Occipital lobe (tissue), 3 donors: ENCODE measurements at places on chromosomes 1 and 21. TPM values are rescaled to one million over a fixed set of nuclear protein-coding genes. Genes with fewer than 3 reads are reported as not detected.

DNA sequence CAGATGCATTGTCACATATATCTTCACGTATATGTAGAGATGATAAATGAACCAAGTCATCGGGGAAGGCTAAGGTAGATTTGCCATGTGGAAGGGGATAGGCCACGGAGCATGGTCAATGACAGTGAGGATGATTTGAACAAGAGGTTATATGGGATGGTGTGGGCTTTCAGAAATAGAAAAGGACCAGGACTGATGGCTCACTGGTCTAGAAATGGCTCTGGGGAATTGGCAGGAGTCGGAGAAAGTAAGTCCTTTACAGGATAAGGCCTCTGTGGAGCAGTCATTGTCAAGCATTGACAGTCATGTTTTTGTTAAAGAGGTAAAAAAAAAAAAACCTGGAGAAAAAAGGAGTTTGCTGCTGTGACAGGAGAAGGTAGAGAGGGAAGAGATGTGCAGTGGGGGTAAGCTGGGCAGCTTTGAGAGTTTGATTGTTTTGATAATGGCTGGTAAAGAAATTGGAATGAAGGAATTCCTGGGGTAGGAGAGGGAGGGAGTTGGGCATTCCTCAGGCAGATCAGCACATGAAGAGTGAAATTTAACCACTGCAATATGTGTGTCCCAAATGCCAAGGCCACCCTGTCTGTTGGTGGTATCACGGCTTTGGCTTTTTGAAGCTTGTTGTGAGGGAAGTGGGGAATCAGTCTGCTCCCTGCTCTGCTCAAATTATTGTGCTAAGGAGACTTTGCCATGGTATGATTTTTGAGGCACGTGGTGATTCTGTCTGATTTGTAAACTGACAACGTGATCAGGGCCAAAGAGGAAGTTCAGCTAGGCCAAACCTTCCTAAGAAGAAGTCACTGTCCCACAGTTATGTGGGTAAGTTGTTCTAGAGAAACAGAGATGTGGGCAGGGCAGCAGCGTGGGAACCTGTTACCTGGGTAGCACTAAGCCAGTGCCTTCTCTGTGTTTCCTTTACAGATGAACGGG is 26.0 kb downstream of the MACF1 start:
- DNase-seq: no peak

GRCh38 chr1:91791103-91791502 is 94.8 kb downstream of the TGFBR3 start:
- DNase-seq: no peak

Gene ZNF648
- total RNA-seq: 0.31 TPM

DNA sequence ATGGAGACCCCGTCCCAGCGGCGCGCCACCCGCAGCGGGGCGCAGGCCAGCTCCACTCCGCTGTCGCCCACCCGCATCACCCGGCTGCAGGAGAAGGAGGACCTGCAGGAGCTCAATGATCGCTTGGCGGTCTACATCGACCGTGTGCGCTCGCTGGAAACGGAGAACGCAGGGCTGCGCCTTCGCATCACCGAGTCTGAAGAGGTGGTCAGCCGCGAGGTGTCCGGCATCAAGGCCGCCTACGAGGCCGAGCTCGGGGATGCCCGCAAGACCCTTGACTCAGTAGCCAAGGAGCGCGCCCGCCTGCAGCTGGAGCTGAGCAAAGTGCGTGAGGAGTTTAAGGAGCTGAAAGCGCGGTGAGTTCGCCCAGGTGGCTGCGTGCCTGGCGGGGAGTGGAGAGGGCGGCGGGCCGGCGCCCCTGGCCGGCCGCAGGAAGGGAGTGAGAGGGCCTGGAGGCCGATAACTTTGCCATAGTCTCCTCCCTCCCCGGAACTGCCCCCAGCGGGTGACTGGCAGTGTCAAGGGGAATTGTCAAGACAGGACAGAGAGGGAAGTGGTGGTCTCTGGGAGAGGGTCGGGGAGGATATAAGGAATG is 505 bp downstream of the LMNA start:
- no peak for DNase-seq

DNA sequence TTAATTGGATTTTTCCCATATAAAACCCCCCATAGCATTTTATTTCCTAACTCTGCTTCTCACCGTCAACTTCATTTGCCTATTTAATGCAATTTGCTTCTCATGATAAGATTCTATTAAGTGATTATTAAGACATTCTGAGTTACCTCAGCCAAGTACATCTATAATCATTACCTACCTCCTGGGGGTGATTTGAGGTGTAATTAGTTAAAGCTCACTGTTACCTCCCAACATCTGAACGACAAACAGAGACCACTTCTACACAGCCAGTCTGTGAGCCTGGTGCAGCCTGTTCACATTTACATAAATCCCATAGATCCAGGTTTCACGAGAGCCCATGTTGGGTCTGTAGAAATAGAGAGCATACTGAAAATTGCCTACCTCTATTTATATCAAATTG is 65.7 kb upstream of the SSX2IP start:
- no peak for DNase-seq

Gene FAM151A
- not detected for total RNA-seq

Gene SMCP
- not detected for total RNA-seq

Gene SAMSN1
- total RNA-seq: 5.8 TPM

Gene CTH
- total RNA-seq: 5.1 TPM

DNA sequence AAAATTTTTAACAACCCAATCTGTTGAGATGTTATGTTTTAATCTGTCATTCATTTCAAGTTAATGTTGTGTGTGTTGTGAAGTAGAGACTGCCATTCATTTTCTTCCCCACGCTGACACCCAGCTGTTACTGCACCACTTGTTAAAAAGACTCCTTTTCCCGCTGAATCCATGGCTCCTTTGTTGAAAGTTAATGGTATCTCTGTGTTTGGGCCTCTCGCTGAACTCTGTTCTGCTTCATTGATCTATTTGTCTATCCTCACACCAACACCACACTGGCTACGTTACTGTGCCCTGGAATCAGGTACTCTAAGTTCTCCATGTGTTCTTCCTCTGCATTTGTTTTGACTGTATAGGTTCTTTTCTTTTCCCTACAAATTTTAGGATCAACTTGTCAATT is 58.2 kb downstream of the PDE9A start:
- no peak for DNase-seq
